Regular cardiac myocyte (primary cell): ENCODE measurements at places on chromosomes 11 and 22. TPM values are rescaled to one million over a fixed set of nuclear protein-coding genes. Genes with fewer than 3 reads are reported as not detected.

The DLG2 gene
- total RNA-seq: 0.58 and 1.4 TPM in 2 replicates

The GRIA4 gene
- total RNA-seq: not detected in 2 replicates

The ATP5MG gene
- 54.4 and 62.5 TPM in 2 replicates for total RNA-seq

The OR10S1 gene
- total RNA-seq: not detected in 2 replicates

The PHRF1 gene
- total RNA-seq: 22.3 and 28.4 TPM in 2 replicates

The MS4A3 gene
- not detected in 2 replicates for total RNA-seq

The MADD gene
- total RNA-seq: 10.1 and 15.7 TPM in 2 replicates

The SLC22A25 gene
- total RNA-seq: not detected in 2 replicates

The ARHGAP42 gene
- 13.0 and 16.1 TPM in 2 replicates for total RNA-seq

The IL17REL gene
- not detected in 2 replicates for total RNA-seq

The P4HA3 gene
- total RNA-seq: 13.4 and 47.9 TPM in 2 replicates

The CASP5 gene
- total RNA-seq: not detected in 2 replicates

The GLB1L3 gene
- total RNA-seq: not detected in 2 replicates
